Naive thymus-derived CD8-positive, alpha-beta T cell (primary cell): ENCODE measurements at places on chromosomes 13 and 19.

DNA sequence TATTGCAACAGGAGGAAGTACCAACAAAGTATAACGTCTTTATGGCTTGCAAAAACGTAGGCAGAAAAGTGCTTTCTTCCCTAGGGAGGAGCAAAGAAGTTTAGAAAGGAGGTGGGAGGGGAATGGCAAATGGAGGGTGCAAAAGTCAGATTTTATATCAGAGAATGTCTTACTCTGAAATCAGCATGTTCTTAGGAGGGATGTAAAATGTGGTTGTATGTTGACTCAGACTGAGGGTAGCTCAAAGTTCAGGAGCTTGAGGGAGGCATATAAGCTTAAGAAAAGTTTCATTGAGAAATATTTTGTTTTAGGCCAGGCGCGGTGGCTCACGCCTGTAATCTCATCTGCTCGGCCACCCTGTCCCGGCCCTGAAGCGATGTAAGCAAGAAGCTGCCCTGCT is 1.7 kb downstream of the ZNF90 start:
- peak overlapping the region; percentile 89 for H3K4me3 ChIP-seq
- H3K27ac ChIP-seq = no peak overlapping the region
- H3K27me3 ChIP-seq = no peaks in the 10 kb centered on the region
- no peak for DNase-seq
- H3K36me3 ChIP-seq = peaks cover 5% of the 10 kb centered on the region

- no peak overlapping the region for H3K4me3 ChIP-seq
- no peak for DNase-seq
Measured at GRCh38 chr13:71624653-71625600, 242.1 kb downstream of the DACH1 start.

- peaks cover 48% of the 10 kb centered on the region for H3K4me1 ChIP-seq
- H3K27ac ChIP-seq = peak overlapping the region; percentile 100
Measured at GRCh38 chr19:40089462-40089861, 1.3 kb downstream of the ZNF780A start.

GRCh38 chr19:1370579-1371361 is 12.9 kb upstream of the NDUFS7 start:
- H3K27ac ChIP-seq = no peak overlapping the region
- DNase-seq = no peak
- H3K4me3 ChIP-seq = no peak overlapping the region
- H3K27me3 ChIP-seq = no peaks in the 10 kb centered on the region
- no peaks in the 10 kb centered on the region for H3K36me3 ChIP-seq

GRCh38 chr13:79403113-79403512 is 2.9 kb downstream of the RBM26 start:
- peaks cover 37% of the 10 kb centered on the region for H3K4me1 ChIP-seq
- H3K27me3 ChIP-seq = no peaks in the 10 kb centered on the region
- H3K27ac ChIP-seq = no peak overlapping the region
- no peak overlapping the region for H3K4me3 ChIP-seq

DNA sequence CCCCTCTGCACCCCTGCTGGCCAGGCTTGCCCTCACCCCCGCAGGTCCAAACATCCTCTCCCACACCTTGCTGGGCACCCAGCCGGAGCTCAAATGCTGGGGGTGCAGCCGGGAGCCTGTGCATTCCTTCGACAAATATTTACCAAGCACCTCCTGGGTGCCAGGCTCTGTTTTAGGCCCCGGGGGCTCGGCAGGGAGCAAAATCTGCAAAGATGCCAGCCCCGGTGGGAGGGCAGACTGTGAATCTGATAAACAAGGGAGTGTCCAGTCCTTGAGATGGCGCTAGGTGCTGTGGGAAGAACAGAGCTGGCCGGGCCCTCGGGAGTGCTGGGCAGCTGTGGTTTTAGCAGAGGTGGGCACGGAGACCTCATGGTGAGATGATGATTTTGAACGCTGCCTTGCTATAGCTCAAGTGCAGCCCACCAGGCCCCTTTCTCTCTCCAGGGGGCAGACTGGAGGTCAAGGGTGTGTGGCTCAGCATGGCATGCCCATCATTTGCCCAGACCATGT is 10.6 kb downstream of the NFIX start:
- H3K4me3 ChIP-seq = no peak overlapping the region
- H3K36me3 ChIP-seq = peaks cover 7% of the 10 kb centered on the region
- no peak overlapping the region for H3K27ac ChIP-seq
- H3K4me1 ChIP-seq = peaks cover 4% of the 10 kb centered on the region

- H3K4me1 ChIP-seq = peaks cover 12% of the 10 kb centered on the region
- no peak for DNase-seq
- H3K36me3 ChIP-seq = no peaks in the 10 kb centered on the region
- no peak overlapping the region for H3K27ac ChIP-seq
- H3K27me3 ChIP-seq = no peaks in the 10 kb centered on the region
- no peak overlapping the region for H3K4me3 ChIP-seq
Measured at GRCh38 chr19:16088351-16089009, 12.2 kb downstream of the TPM4 start.

DNA sequence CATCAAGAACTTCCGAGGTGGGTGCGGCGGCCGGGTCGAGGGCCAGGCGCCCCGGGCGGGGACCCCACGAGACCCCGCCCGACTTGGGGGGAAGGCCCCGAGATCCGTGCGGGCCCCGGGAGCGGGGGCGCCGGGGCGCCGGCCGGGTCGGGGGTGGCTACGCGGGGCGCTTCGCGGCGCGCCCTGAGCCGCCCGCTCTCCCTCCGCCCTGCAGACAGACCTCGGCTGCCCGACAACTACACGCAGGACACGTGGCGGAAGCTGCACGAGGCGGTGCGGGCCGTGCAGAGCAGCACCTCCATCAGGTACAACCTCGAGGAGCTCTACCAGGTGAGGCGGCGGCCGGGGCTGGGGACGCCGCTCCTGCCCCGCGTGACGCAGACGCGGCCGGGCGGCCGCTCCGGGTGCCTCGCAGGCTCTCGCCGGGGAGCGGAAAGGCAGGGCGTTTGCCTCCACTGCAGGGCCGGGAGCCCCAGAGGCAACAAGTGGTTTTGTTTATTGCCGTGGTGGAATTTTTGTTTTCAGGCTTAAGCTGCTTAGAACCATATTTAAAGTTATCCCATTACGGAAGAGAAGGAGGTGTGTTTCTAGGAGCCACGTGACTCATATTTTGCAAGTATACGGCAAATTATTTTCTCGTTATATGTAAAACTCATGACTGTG is 477 bp downstream of the CUL4A start:
- peak overlapping the region; percentile 84 for H3K4me3 ChIP-seq
- H3K27ac ChIP-seq = peak overlapping the region; percentile 89
- peaks cover 29% of the 10 kb centered on the region for H3K4me1 ChIP-seq
- H3K27me3 ChIP-seq = no peaks in the 10 kb centered on the region

- H3K27me3 ChIP-seq = no peaks in the 10 kb centered on the region
- H3K4me1 ChIP-seq = peaks cover 28% of the 10 kb centered on the region
- no peak overlapping the region for H3K4me3 ChIP-seq
- no peak for DNase-seq
Measured at GRCh38 chr19:19468424-19469050, 46.8 kb downstream of the TSSK6 start.

DNA sequence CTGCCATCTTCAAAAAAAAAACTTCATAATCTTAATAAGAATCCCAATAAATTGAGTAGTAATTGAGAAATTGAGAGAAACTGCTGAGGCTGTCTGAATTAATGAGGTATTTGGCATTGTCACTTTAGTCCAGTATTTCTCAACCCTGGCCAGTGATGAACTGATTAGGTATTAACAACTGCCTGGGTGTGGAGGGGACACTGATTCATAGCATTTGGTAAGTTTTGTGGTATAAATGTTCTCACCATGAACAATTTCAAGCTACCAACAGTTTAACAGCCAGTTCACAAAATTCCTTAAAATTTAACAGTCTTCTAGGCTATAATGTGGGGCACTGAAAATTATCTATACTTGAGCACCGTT is 18.3 kb downstream of the GPC6 start:
- H3K27ac ChIP-seq = no peak overlapping the region
- no peaks in the 10 kb centered on the region for H3K4me1 ChIP-seq
- H3K36me3 ChIP-seq = peaks cover 15% of the 10 kb centered on the region
- H3K4me3 ChIP-seq = no peak overlapping the region
- peaks cover 34% of the 10 kb centered on the region for H3K27me3 ChIP-seq

- no peak for DNase-seq
- no peaks in the 10 kb centered on the region for H3K4me1 ChIP-seq
- H3K27me3 ChIP-seq = no peaks in the 10 kb centered on the region
- H3K36me3 ChIP-seq = no peaks in the 10 kb centered on the region
- no peak overlapping the region for H3K4me3 ChIP-seq
Measured at GRCh38 chr13:50400035-50400726, 384.9 kb downstream of the KCNRG start.

DNA sequence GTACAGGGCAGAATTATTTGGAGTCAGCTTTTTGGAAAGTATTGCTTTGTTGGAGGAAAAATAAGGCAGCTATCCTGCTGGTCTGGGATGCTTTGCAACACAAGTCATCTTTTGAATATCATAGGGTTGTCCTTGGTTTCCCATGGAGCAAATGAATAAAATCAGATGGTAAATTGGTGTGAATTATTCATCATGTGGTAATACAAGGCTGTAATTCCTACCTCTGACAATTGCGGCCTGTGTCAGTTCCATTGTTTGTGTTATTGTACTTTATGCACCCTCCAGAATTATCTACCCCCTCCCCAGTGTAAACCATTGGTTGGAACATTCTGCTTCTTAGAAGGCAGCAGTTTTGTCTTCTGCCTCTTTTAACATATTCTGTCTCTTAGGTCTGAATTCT is 46.2 kb downstream of the RNASEH2B start:
- peak overlapping the region; percentile 8 for H3K27ac ChIP-seq
- no peak overlapping the region for H3K4me3 ChIP-seq
- peaks cover 74% of the 10 kb centered on the region for H3K36me3 ChIP-seq

GRCh38 chr19:2060884-2061494 is 9.9 kb upstream of the MKNK2 start:
- peak overlapping the region; percentile 98 for H3K27ac ChIP-seq
- peaks cover 61% of the 10 kb centered on the region for H3K4me1 ChIP-seq
- no peaks in the 10 kb centered on the region for H3K36me3 ChIP-seq
- no peak for DNase-seq
- H3K27me3 ChIP-seq = no peaks in the 10 kb centered on the region

- H3K27me3 ChIP-seq = no peaks in the 10 kb centered on the region
- no peaks in the 10 kb centered on the region for H3K36me3 ChIP-seq
- H3K27ac ChIP-seq = no peak overlapping the region
Measured at GRCh38 chr13:64758521-64759244, 2471.5 kb downstream of the PCDH9 start.

- H3K27ac ChIP-seq = no peak overlapping the region
- no peak overlapping the region for H3K4me3 ChIP-seq
- H3K36me3 ChIP-seq = no peaks in the 10 kb centered on the region
- peaks cover 15% of the 10 kb centered on the region for H3K27me3 ChIP-seq
Measured at GRCh38 chr19:46218160-46218559, 11.4 kb upstream of the IGFL1 start.

- H3K27me3 ChIP-seq = no peaks in the 10 kb centered on the region
- peak overlapping the region; percentile 25 for H3K27ac ChIP-seq
- H3K4me3 ChIP-seq = no peak overlapping the region
- DNase-seq = no peak
- H3K4me1 ChIP-seq = peaks cover 24% of the 10 kb centered on the region
Measured at GRCh38 chr19:7376151-7376852, 27.6 kb downstream of the ARHGEF18 start.

DNA sequence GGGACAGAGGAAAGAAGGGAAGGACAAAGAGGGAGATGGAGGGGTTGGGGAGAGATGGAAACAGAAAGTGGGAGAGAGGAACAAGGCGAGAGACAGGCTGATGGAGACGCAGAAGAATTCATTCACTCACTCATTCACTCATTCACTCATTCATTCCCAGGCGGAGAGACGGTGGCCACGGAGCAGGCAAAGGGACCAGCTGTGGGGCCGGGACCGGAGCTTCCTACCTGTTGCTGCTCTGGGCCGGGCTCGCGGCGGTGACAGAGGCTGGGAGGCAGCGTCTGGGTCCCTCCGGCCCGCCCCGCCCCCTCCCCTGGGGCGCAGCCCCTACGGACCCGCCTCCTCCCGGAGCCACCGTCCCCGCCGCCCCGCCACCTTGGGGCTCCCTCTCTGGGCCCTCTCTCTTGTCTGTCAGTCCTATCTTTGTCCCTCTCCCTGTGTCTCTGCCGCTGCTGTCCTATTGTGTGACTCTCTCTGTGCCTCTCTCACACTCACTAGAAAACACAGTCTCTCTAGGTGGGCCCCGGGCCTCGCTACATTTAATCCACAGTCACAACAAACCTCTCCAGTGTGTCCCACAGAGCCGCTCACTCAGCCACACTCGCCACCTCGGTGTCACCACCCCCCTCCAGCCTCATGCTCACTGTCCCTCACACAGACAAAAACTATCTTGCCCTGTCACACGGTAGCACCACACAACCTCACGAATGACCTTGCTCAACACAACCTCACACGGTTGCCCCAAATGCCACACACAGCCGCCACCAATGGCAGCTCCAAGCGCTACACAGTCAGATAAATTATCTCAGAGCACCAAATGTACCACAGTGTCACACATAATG is at the start of gene GNG8:
Gene GNG8 (minus strand): TSS at position 283 of the 842 bp plus-strand sequence. CDS start 1,520 bp downstream, outside the sequence.
- H3K36me3 ChIP-seq = no peaks in the 10 kb centered on the region
- peaks cover 7% of the 10 kb centered on the region for H3K27me3 ChIP-seq
- no peak for DNase-seq
- peak within 1 kb of the TSS; percentile 81 for H3K27ac ChIP-seq

- no peak overlapping the region for H3K27ac ChIP-seq
- H3K4me1 ChIP-seq = no peaks in the 10 kb centered on the region
- no peak for DNase-seq
- H3K27me3 ChIP-seq = no peaks in the 10 kb centered on the region
- H3K36me3 ChIP-seq = no peaks in the 10 kb centered on the region
Measured at GRCh38 chr13:84741253-84741652, 859.0 kb upstream of the SLITRK1 start.

GRCh38 chr13:110471833-110472162 is 89.7 kb downstream of the RAB20 start:
- H3K27me3 ChIP-seq = peaks cover 5% of the 10 kb centered on the region
- no peak overlapping the region for H3K4me3 ChIP-seq
- no peaks in the 10 kb centered on the region for H3K36me3 ChIP-seq
- H3K4me1 ChIP-seq = peaks cover 20% of the 10 kb centered on the region
- DNase-seq = peak; percentile 28

DNA sequence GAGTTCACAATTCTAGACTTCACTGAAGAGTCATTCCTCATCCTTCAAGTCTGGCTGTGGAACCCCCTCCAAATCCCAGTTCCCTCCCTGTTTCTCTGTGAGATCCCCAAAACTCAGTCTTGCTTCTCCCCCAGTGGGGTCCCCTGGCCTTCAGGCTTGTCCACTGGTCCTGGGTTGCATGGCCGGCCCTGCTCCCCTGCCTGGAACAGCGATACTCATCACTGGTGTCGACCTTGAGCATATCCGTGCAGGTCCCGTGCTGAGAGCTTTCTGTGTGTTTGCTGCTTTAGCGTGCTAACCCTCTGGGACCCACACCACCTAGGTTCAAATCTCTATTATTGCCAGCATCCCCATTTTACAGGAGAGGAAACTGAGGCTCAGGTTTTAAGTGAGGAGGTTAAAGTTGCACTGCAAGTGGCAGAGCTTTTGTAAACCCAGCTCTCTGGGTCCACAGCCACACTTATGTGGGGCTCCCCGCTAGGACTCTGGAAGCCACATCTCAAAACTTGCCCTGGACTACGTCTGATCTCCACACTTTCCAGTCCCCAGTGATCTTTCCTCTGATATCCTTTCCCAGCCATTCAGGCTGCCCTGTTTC is 15.5 kb downstream of the LIPE start:
- no peaks in the 10 kb centered on the region for H3K36me3 ChIP-seq
- DNase-seq = peak; percentile 13
- peak overlapping the region; percentile 72 for H3K27ac ChIP-seq
- H3K4me1 ChIP-seq = peaks cover 11% of the 10 kb centered on the region
- no peaks in the 10 kb centered on the region for H3K27me3 ChIP-seq
